ENCODE measurements at places on chromosomes 11 and 22.

DNA sequence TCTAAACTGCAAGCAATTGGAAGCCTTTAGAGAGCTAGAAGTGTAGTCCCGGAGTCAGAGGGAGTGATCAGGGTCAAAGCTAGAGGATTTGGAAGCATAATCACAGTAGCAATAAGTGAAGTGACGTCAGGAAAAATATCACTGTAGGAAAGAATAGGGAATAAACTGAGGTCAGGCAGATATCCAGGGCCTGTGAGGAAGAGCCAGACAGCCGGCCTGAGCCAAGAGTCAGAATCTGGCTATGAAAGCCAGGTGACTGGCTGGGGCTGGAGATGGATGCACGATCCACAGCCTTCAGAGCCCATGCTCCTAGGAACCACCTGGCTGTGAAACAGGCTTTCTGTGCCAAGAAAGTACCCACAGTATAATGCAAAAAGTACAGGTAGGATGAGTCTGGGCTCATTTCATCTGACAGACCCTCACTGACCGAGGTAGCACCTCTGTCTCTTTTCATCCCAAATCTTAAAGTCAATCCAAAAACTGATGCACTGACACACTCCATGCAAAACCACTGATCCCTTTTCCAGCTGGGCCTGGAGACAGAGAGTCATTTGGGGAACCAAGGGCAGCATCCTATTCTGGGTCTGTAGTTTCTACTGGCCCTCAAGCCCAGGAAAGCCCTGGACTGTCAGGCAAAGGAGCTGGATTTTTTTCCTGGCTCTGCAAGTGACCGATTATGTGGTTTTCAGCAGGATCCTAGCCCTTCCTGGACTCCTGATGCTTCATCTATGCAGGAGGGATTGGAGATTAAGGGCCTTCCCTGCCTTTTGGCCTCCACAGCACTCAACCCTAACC lies 21.3 kb downstream of the TRIM66 start:
- DNase-seq, result no peak

DNA sequence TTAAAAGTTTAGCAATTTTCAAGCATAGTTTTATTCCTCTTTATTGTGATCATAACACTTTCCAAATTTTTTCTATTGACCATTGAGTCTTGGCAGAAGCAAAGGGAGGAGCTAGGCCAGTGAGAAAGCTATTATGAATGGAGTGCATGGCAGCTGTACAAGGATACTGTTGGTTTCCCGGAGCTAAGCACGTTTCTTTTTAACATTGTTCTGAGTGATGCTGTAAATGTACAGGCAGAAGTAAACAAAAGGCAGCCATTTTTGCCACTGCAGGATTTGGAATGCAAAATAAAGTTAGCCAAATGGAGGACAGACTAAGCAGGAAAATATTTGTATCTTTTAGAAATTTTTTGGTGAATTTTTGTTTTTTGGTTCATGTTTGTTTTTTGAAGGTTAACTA lies 16.2 kb downstream of the CBL start:
- DNase-seq, result no peak

- no peak for DNase-seq
Measured at GRCh38 chr22:27952091-27952490, 33.0 kb upstream of the PITPNB start.

- DNase-seq, result no peak
Measured at GRCh38 chr11:119899997-119900396, 171.0 kb upstream of the NECTIN1 start.

DNA sequence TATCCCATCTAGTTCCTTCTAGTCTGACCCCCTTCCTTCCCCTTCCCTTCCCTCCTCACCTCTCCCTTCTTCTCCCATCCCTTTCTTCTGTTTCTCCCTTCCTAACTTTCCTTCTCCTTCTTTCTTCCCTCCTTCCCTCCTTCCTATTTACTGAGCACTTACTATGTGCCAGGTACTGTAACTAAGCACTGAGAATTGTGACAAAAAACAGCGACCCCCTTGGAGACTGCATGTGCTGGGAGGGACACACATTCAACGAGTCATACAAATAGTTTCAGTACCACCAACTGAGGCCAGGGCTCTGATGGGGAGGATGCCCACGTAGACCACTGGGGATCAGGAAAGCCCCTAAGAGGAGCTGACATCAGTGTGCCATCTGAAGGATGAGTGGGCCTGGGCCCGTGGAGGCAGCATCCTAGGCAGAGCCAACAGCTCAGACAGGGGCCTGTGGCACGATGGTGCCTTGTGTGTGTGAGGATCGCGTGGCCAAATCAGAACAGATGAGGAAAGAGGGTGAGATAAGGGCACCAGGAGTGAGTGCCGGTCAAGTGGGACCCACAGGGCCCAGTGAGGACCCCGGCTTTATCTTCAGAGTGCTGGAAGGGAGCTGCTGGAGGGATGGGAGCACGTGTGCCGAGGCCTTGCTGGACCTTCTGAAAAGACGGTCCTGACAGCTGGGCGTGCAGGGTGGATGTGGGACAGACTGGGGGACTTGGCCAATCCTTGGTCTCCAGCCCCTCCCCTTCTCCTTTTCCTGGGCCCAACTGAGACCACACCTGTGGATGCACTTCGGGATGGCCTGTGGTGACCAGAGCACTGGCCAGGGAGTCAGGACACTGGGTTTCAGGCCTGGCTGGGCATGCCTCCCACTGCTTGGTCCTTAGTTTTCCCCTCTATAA lies 38.4 kb upstream of the CRYBB3 start:
- no peak for DNase-seq

- no peak for DNase-seq
Measured at GRCh38 chr11:107785401-107785800, 73.2 kb downstream of the SLC35F2 start.

DNA sequence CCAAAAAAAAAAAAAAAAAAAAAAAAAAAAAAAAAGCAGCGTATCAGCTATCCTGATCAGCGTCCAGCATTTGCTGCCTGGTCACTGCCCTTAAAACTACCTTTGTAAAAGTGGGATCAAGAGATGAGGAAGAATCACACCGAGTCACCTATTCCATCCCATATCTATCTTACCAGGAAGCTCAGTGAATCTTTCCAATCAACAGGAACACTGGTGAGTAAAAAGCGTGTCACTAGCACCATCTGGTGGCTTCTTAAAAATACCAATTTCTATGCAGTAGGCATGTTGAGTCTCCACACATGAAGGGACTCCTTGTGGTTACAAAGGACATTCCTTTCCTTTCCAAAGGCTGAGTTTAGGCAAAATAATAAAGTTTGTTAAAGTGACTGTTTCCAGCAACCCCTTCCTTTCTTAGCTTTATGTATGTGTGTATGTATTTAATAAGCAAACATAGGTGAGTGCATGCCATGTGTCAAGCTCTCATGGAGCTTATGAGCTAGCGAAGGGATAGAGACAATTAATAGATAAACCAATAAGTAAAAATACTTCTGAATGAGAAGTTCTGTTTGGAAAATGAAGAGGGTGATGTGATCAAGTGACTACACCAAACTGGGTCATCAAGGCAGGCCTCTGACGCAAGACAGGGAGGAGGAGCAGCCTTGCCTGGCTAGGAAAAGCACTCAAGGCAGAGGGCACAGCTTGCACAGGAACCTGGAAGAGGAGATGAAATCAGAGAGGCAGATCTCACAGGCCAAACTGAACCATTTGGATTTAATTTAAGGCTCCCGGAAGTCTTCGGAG lies 13.9 kb upstream of the TP53AIP1 start:
- DNase-seq, result no peak

DNA sequence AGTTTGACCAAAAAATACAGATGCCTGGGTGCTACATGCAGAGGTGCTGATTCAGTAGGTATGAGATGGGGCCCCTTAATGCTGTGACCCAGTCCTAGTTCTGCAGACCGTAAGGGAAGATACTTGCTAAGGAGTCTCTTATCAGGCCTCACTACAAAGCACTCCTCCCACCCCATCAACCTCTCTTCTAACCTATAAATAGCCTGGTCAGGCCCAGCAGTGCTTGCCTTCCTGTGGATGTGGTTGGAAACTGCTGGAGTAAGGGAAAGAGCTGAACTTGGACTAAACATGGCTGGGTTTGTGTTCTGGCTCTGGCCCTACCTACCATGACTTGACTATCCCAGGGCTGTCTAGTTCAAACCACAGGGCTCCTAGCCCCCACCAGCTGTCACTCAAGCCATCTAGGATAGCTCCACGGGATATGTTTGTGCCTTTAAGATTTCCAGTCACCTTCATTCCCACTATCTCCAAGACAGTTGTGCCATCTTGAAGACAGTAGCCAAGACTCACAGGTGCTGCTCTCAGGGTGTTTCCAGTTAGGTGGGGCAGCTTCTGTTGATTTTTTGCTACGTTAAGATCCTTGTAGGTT lies 9.5 kb upstream of the DKK3 start:
- DNase-seq, result no peak

- DNase-seq, result no peak
Measured at GRCh38 chr11:78564490-78565467, 9.9 kb downstream of the NARS2 start.

DNA sequence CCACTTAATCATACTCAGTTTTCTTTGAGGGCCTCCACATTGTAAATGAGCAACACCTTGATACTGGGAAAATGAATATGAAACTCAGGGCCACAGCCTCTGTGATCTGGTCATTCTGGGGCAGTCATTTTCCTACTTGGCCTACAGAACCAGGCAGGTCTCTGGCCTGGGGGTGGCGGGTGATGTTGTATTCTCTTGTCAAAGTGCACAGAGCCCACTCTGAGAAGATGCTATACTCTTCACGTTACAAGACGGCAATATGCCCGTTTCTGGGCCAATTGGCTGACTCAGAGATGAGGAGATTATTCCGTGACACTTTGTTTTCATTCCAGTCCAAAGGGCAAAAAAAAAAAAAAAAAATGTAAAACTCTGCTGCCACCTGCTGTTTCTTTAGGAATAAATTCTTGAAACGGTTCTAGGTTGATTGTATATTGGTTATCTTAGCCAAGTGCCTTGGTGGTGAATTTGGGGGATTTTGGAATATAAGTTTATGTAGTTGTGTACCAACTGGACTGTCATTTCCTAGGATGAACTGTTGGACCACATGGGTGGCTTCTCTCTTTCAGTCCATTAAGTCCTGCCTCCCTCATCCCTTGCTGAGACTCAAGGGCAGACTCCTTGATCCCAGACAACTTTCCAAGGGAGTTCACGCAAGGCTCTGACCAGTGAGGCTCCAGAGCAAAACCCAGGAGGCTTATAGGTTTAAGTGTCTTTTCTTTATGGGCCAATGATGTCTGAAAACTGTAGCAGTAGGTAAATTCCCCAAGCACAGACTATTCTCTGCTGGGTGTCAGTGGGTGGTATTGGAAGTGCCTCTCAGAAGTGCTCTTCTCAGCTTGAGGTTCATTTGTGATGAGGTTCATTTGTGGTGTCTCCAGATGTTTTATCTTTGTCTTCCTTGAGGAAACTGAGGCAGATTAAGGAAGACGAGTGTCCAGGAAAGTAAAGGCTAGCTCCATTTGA lies 18.2 kb downstream of the ADM start:
- DNase-seq, result peak; percentile 77

DNA sequence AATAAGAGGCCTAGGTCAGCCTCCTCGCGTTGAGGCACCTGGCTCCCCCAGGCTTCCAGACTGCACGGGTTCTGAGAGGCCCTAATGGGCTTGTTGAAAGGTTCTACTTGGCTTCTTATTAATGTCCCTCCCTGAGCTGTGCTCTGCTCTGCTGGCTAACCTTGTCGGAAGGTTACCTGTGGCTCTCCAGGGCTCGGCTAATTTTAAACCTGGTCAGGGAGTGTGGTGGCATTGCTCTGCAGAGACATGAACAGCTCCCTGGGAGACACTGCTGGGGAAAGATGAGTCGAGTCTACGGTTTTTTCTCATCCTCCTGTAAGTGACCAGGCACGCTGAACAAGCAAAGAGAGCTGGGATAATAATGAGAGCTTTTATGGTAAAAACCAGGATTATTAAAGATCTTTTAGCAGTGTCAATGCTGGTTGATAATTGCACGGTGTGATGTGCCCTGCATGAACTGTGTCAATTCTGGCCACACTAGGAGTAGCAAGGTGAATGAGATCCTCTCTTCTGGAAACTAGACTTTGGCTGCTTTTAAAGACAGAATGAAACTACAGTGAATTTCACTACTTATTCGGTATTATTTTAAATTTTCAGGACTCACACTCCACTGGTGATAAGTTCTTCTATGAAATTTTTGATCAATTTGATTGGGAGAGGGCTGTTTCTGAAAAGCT lies 70.7 kb downstream of the TEAD1 start:
- DNase-seq, result peak; percentile 48
